Gastroesophageal sphincter (tissue), 4 donors: ENCODE measurements at places on chromosomes 11 and 22.
A peak's percentile ranks its signal among the peaks of the same experiment; 100 is the strongest.

GRCh38 chr22:50119169-50119767 lies 29.5 kb downstream of the MOV10L1 start:
- no peak for ATAC-seq

- no peak for ATAC-seq
Observed at GRCh38 chr11:16610213-16610737, 128.2 kb upstream of the C11orf58 start.

DNA sequence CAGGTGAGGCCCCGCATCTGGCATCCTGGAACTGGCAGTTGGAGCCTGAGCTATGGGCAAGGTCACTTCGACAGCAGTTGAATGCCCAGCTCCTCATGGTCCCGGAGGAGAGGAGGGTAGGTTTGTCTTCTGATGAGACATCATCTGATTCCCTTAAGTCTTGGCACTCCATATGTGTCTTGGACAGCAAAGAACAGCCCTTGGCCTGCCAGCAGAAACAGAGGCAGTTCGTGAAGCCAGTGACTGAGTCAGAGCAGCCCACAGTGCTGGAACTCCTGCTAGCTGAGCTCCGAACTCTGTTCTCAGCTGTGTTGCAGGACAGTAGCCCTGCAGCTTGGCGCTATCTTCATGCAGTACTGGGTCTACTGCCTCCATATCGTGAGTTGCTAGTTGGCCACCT lies 1.0 kb downstream of the DNHD1 start:
- ATAC-seq = peak; percentile 53

DNA sequence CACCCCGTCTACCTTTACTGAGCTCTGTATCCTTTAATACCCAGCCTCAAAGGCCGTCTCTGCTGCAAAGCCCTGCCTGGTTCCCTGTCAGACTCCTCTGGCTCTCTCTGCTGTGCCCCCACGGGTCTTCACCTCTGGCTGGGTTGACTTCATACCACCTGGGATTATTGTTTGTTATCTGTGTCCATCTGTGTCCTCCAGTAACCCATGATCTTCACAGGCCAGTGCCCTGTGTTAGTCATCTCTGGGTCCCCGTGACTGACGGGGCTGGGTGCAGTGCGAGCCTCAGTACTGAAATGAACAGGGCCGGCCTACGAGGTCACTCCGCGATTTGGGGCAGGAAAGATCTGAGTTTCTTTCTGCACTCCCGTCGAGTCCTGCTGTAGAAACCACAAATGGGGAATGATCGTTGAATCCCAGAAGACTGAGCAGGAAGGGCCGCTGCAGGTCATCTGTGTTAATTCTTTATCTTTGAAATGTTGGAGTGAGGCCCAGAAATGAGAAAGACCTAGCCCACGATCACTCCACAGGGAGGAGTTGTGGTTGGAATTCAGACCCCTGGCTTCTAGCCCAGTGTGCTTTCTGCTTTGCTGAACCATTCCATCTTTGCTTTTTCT lies 12.3 kb upstream of the TUB start:
- peak; percentile 88 for ATAC-seq

DNA sequence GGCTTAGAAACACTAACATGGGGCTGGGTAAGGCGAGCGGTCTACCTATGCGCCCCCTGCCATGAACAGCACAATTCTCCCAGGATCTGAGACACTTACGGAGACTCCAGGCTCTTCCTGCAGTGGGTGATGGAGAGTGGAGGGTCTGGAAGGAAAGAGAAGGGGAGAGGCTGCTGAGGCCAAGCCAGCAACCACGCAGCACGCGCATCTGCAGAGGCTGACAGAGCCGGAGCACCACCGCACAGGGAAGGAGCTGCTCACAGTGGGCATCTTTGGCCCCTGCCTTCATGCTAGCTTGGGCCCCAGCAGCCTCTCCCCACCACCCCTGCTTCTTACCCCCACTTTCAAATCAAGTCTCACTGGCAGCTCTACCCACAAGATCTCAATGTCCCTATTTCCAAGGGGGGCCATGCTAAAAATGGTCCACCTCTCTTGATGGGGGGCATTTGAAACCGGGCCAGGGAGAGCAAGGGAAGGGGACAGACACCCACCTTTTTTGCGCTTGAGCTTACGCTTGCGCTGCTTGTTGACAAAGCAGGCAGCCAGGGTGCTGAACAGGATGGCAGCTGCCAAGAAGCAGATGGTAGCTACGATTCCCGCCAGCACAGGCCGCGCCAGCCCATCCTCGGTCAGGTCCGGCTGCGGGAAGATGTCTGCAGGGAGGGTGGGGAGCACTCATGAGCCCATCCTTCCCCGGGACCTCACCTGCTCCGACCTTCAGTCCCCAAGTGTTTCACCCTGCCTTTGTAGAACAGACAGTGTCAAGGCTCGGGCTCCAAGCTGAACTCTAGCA lies 34.5 kb downstream of the IGSF9B start:
- no peak for ATAC-seq

DNA sequence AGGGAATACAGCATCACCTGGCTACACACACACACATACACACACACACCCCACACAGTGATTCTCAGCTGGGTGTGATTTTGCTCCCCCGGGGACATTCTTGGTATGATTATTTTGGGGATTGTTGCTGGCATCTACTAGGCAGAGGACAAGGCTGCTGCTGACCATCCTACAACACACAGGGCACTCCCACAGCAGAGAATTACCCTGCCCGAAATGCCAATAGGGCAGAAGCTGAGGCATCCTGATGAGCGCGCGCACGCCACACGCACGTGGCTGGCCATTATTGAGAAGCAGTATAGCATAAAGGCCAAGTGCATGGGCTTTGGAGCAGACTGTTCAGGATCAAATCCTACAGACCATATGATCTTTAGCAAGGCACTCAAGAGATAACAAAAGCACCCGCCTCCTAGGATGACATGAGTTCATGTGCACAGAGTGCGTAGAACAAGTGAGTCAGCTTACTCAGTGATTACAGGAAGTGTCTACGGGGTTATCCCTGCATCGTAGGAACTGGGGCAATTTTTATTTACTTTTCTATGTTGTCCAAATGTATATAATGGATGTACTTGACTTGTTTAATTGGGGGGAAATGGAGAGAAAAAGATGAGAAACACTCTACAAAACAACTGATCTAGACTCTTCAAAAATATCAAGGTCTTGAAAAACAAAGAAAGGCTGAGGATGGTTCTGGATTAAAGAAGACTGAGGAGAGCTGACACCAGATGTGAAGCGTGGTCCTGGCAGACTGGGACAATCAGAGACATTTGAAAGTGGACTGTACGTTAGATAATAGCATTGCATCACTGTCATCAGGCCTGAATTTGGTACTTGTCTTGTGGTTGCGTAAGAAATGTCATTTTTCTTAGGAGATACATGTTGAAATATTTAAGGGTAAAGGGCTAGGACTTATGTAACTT lies 7.2 kb upstream of the EHD1 start:
- no peak for ATAC-seq

- ATAC-seq = no peak
Observed at GRCh38 chr11:75154646-75155569, 4.0 kb downstream of the SLCO2B1 start.

GRCh38 chr11:937841-938261 lies 12.2 kb downstream of the AP2A2 start:
- ATAC-seq = no peak

DNA sequence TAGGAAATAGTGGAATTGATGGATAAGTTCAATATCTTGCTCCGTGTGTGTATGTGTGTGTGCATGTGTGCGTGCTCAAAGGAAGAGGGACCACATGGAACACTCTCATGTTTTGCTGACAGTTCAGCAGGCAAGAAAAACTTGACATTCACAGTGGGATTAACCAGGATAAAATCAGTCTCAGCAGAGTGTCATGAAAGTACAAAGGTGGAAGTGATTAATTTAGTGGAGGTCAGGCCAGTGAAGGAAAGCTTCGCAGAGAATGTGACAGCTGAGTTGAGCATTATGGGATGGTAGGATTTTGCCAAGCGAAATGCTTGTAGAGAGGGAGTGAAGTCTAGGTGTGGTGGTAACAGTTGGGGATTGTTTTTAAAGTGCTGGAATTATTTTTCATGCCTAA lies 15.7 kb upstream of the FBXO3 start:
- ATAC-seq = no peak

DNA sequence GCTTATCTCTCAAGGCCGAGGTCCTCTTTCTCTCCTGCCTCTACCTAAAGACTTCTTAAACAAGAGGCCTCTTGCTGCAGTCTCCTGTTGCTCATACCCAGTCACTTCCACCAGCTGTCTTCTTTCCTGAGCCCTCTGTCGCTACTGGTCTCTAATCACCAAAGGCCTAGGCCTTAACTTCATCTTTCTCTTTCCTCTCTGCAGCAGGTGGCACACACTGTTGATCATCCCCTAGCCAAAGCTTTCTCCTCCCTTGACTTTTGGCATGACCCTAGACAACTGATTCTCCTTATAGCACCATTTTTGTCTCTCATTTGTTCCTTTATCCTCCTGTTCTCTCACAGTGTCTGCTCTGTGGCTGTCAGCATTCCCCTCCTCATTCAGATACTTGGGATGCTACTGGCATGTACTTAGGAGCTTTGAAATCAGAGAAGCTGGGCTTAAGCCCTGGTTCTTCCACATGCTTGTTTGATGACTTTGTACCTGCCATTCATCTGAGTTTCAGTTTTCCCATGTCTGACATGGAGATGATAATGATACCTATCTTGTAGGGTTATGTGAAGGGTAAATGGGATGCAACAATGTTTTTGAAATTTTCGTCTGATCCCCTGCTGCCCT lies 22.4 kb downstream of the ENDOD1 start:
- no peak for ATAC-seq

- no peak for ATAC-seq
Observed at GRCh38 chr11:1478544-1478943, 8.0 kb downstream of the MOB2 start.

DNA sequence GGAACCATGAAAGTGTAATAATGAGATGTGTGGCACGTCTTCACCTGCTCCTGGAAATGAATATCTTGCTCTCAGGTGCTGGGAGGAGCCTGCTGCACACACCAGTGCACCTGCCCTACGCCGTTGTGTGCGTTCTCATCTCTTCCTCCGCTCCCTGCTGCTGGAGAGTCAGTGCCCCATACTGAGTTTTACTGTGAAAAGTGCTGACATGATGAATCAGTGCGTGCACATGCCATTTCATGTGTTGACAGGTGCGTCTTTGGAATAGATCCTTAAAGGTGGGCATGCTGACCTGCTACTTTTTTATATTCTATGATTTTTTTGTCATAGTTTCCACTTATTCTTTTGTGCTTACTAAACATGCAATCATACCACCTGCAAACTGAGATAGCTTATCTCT lies 1015.8 kb downstream of the BRD1 start:
- no peak for ATAC-seq

DNA sequence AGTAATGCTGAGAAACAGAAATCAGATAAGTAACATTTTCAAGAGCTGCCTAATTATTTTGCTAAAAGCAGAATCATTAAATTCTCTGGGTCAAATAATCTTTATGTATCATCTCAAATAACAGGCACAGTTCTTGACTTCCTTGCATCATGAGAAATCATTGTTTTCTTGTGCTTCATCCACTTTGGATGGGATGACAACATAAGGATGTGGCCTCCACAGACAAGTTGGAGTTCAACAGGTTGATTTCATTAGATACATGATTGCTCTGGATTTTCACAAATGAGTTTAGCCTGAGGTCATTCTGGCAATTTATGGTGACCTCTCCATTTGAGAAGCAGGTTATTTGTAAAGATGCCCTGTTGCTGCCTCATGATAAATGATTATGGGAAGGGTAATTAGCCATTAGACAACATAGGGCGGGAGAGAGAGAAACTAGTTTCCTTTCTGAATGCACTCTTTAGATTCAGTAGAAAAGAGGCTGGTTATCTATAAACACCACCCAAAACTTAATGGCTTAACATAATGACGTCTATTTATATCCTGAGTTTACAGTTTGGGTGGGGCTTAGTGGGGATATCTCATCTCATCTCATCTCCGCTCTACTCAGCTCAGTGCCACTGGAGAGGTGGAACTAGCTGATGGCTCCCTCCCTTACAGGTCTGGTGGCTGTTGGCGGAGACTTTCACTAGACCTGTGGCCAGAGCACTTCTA lies 35.0 kb upstream of the ADORA2A start:
- no peak for ATAC-seq

DNA sequence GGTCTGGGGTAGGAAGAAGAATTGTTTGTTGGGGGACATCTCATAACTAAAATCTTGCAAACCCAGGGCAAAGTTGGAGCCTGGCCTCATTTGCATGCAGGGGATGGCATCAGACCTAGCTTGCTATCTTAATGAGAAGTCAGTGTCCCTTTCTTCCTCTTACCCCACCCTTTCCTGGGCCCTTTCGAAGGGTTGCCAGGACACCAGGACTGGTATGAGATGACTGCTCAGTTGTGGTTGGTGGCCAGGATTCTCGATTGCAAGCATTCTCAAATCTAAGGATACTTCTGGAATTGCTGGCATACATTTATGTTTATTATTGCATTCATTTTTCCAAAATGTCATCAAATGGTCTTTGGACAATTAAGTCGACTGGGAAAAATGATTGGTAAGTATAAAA lies 131.0 kb downstream of the SLC1A2 start:
- ATAC-seq = no peak

- no peak for ATAC-seq
Observed at GRCh38 chr11:95143106-95143681, 53.5 kb downstream of the ENDOD1 start.

- ATAC-seq = no peak
Observed at GRCh38 chr11:81470446-81470845, 1263.2 kb downstream of the FAM181B start.

- peak; percentile 29 for ATAC-seq
Observed at GRCh38 chr22:43090130-43090789, 1.1 kb upstream of the TTLL1 start.

GRCh38 chr11:72950685-72951084 lies 136.5 kb downstream of the ATG16L2 start:
- ATAC-seq = no peak

- ATAC-seq = no peak
Observed at GRCh38 chr11:102761646-102762238, 18.7 kb downstream of the MMP10 start.

DNA sequence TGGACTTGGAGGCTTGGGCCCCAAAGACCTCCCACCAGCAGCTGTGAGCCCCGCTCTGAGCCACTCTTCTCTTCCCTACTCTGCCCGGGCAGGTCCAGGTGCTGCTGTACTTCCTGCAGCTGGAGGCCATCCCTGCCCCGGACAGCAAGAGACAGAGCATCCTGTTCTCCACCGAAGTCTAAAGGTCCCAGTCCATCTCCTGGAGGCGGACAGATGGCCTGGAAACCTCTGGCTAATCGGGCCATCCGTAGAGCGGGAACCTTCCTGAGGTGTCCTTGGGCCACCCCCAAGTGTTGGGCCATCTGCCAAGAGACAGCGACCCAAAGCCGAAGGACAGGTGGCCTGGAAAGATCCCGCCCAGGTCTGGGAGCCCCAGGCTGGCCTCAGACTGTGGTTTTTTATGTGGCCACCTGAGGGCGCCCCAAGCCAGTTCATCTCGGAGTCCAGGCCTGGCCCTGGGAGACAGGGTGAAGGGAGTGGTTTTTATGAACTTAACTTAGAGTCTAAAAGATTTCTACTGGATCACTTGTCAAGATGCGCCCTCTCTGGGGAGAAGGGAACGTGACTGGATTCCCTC lies 135.1 kb downstream of the BCR start:
- peak; percentile 13 for ATAC-seq
